ENCODE measurements at places on chromosomes 13 and 19. TPM values are rescaled to one million over a fixed set of nuclear protein-coding genes. Genes with fewer than 3 reads are reported as not detected.
A peak's percentile ranks its signal among the peaks of the same experiment; 100 is the strongest.

GRCh38 chr13:98803921-98804320 lies 51.4 kb upstream of the SLC15A1 start:
- DNase-seq: no peak

- DNase-seq: no peak
These were observed 304.6 kb upstream of the MIR17HG start for GRCh38 chr13:91042870-91043269.

GRCh38 chr13:20043207-20043925 lies 84.8 kb downstream of the ZMYM2 start:
- DNase-seq: no peak

GRCh38 chr13:108026680-108027410 lies 188.5 kb downstream of the LIG4 start:
- DNase-seq: no peak

- no peak for DNase-seq
These were observed 62.1 kb upstream of the FREM2 start for GRCh38 chr13:38624822-38625221.

DNA sequence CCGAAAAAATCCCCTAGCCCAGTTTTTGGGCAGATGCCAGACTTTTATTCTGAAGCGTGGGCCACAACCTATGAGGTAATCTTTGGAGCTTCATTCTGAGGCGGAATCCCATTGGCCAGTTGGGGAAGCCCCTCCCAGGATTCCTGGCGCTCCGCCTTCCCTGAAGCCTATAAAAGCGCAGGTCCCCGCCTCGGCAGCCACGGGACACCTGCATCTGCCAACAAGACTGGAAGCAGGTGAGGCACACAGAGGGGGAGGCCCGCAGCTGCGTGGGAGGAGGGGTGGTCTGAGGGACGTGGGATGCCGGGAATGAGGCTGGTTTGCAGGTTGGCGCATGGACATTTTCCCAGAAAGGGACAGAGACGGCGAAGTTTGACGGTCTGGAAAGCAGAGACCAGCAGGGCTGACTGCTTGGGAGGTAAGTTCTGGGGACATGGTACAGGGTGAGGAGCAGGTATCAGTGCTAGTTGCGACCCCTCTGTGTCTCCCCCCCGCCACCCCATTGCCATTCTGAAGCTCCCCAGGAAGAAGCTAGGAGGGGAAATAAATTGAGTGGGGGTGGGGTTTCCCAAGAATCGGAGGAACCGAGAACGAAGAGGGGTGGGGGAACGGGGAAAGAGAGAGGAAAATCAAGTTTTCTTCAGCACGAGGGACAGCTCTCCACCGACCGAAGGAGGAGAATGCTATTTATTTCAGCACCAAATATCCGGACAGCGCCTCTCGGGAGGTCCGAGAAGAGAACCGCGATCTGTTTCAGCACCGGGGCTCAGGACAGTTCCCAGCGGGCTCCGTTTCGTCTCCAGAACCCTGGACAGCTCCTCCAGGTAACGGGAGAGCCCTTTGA lies 22.4 kb upstream of the FEM1A start:
- peak; percentile 96 for DNase-seq

DNA sequence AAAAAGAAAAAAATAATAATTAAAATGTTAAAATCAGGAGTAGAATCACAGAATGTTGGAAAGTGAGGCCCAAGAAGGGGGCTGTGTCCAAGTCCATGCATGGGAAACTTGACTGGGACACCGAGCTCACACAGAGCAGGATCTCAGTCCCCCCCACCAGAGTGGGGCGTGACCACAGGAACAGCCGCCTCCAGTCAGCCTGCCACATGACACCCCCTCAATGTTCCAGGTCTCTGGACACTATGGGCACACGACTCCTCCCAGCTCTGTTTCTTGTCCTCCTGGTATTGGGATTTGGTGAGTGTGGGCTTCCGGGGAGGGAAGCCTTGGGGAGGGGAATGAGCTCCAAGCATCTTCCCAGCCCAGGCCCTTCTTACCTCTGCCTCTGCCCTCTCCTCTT lies 2.4 kb downstream of the APOC2 start:
- DNase-seq: no peak

DNA sequence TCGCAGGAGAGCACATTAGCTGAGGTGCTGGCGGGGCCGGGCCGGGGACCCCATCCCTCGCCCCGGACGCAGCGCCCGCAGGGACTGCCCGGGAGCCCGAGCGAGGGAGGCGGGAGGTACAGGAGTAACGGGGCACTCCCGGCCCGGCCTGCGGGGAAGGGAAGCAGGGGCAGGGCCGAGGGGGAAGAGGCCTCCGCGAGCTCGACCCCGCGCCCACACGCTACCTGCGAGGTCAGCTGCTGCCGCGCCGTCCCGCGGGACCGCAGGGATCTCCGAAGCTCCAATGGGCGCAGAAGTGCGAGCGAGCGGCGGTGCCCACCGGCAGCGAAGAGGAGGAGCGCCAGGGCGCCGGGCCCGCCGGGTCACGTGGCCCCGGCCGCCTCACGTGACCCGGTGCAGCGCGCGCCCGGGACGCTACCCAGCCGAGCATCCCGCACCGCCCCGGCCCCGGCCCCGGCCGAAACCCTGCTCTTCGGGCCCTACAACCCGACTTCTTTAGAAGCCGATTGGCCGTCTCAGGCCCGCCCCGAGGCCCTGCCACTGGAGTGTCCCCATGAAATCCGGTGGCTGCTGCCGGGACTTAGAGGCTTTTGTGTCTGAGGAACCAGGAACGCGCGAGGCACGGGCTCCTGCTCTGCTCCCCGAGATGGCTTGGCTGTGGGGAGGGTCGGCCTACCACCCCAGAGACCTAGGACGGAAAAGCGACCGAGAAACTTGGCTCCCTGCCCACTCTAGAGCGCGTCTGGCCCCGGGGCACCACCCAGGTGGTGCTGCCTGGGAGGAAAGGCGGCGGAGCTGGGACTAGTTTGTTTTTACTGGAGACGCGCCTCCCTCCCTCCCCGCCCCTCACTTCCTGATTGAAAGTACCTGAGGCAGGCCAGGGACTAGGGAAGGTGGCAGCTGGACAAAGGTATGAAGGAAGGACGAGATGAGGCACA lies at the start of gene RCBTB1:
Gene RCBTB1, minus strand, starts transcription at position 339 of the 938 bp plus-strand sequence. CDS start 18,279 bp downstream, outside the sequence.
- DNase-seq: peak; percentile 65

- no peak for DNase-seq
These were observed 228.9 kb upstream of the IRS2 start for GRCh38 chr13:110015253-110015652.

DNA sequence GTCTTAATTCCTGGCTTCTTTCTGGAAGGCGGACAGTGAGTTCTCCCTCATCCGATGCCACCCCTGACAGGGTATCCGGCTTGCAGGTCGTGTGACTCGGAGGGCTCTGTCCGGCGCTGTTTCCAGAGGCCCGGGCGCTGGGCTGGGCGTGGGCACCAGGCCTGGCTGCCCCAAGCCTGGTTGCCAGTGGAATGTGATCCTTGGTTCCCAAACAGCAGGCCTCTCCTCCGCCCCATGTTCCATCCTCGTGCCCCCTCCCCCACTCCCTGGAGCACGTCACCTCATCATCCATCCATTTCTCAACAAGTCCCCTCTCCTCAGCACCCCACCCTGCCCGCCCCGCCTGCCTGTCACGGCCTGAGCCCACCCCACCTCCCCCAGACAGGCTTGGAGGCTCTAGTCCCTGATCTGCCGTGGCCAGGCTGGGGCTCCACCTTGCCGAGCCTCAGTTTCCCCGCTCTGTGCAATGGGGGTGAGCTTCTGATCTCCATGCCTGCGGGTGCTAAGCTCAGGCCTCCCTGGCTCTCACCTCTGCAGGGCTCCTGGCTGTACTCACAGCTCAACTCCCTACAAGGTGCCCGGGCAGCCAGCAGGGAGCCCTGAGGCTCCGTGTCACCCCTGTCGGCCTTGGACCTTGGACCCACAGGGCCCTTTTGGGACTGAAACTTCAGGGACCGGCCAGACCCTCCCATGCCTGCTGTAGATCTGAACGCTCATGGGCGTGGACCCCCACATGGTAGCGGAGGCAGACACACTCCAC lies 2.3 kb downstream of the TBXA2R start:
- DNase-seq: no peak

The FPR2 gene
- polyA plus RNA-seq: 0.15 TPM

The UNC13A gene
- 0.33 TPM for polyA plus RNA-seq

The CPAMD8 gene
- 43.5 TPM for polyA plus RNA-seq

The C5AR2 gene
- polyA plus RNA-seq: 0.55 TPM

Measured in left kidney (tissue), 8 donors.